Activated naive CD8-positive, alpha-beta T cell treated with anti-CD3 and anti-CD28 coated beads, Interleukin-2, amount 50 U/mL, for 16 hours (primary cell): ENCODE measurements at places on chromosomes 4 and X.

DNA sequence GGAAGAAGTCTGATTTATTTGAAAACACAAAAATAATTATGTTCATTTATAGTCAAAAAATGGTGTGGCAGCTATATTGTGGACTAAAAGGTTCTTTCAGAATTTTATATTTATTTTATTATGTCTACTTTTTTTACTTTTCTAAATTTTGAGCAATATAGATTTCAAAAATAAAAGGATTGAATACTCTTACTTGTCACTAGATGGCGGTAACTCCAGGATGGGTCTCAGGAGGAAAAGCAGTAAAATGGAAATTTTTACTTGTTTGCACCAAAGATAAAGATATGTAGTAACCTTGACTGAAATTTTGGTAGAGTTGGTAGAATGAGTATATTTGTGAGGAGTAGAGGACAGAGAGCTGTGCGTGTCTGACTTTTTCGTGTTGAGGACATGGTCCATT is 14.5 kb upstream of the DACH2 start:
- no peak for DNase-seq

DNA sequence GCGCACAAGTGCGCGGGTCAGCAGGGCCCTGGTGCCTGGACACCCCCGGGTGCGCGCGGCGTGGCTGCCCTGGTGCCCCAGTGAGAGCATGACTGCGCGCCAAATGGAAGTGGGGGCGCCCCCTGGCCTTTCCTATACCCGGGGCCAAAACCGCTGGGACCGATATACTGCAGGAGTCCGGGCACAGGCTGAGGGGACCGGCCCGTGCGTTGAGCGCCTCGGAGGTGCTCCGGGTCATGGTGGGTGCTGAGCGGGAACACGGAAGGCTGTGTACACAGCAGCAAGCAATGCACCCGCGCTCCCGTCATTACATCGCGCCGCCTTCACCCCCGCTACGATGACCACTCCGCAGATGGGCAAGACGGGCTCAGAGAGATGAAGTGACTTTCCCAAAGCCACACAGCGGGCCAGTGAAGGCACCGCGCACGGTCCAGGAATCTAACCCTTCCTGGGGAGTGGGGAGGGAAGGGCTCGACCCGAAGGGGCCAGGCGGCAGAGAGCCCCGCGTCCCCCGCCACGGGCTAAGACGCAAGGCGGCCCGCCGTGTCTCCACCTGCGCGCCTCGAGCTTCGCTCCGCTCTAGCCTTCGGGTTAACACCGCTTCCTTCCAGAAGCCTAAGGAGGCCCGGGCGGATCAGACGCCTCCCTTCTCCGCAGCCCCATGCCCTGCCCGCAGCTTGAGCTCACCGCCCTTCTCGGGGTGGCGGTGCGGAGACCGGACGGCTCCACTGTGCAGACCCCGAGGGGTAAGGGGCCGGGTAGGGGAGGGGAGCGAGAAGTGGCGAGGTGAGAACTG is 11.3 kb downstream of the HMX1 start:
- DNase-seq = no peak

GRCh38 chr4:118814891-118815290 is 21.0 kb downstream of the SEC24D start:
- DNase-seq = no peak

DNA sequence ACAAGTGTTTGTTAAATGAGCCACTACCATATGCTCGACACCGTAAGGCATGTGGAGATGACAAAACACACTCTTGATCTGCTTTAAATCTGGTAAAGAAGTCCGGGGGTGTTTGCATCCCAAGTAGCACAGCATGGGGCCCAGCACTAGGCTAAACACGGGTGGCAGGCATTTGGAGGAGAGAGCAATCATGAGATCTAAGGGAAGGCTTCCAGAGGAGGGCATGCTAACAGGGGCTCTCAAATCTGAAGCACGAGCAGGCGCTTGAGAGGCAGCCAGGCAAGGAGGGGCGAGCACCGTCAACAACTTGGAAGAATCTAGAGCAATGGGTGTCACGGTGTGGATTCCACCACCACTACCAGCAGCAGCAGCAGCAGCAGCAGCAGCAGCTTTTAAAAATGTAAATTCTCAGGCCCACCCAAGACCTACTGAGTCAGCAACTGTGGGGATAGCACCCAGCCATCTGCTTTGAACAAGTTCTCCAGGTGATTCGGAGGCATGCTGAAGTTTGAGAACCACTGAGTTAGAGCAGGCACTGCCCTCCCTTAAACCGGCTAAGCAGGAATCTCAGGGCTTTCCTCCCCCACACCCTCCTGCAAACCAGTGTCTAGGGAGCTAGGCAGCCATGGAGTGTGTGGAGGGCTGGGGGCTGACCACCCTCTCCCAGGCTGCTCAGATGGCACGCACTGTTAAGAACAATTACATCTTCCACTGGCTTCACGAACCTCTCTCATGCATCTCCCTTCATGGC is 70.2 kb upstream of the MAP3K15 start:
- DNase-seq = no peak

DNA sequence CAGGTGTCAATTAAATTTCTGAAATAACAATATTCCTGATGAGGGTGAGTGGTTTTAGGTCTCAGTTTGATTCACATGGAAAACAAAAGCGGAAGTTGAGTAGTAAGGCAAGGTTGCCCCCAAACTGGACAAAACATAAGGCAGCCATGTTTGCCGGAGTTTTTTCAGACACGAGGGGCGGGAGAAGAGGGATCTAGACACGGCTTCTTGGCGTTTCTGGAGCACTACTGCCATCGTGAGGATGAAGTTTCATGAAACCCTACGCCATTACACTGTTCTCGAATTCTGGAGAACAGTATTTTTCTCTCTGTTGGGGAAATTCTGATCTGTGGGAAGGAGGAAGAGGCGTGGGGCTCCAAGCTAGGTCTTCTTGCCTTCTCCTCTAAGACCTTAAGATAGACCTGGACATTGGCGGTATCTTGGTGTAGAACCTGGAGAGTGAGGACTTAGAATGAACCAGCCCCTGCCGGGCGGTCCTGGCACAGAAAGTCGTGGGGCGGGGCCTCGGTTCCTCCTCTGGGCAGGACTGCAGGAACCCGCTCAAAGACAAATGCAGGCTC is 160.3 kb downstream of the OR13H1 start:
- DNase-seq = no peak

GRCh38 chr4:41408859-41409593 is 128.9 kb upstream of the LIMCH1 start:
- no peak for DNase-seq

DNA sequence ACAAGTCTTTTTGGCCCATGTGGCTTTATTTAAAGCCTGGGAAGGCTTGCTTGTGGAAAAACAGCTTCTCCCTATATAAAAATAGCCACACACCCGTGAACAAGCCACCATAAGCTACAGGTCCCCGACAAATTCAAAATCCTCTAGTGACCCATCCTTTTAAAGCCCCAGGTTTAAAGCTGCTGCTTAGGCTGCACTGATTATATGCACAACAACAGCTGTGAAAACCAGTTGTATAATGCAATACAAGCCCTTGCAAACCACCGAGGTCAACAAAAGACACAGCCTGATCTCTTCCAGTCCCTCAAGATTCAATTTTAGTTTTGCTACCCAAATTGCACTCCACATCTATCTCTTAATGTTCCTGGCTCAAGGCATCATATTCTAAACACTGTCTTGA is 186.0 kb upstream of the WDFY3 start:
- DNase-seq = no peak
